A549 (cell line): ENCODE measurements at places on chromosomes 12 and 14.

DNA sequence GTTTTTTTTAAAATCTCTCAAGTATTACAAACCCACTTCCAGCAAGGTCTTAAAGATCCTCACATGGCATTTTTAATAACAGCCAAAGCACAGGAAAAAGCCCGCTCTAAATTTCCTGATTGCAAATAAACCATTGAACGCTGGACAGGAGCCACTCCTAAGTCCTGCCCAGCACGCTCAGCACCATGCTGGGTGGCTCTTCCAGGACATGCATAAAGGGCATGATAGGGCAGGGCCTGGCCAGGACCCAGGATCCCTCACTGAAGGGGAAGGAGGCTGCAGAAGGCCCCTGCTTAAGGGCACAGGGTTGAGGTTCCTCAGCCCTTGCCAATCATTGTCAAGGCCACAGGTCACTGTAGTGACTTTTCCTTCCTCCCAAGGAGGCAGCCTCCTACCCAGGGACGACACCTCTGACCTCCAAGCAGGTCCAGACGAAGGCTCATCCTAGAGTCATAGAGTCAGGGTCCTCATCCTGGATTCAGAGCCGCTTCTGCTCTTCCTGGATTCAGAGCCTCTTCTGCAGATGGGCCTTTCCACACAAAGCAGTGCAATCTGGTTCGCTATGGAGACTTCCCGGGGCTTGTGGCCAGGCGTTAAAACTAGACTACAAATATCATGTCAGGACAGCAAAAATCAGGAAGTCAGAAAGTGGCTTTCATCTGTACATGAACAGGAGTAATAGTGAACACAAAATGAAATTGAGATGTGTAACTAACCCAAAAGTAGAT, 123.8 kb downstream of the GCH1 start:
- no peak for DNase-seq

DNA sequence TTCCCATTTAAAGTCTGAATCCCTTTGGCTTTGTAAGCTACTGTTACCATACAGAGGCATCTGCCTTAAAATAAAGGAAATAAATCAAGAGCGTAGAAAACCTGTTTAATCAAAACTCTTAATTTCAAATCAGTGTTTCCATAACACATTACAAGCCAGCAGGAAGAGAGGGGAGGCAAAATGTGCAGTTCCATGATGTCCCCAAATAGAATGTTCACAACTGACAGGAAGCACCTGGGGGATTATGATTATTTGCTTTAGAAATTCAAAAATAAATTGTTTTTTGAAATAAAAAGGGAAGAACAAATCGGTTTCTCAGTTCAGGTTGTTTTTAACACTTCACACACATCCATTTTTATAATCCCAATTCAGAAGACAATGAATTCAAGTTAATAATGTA, 21.4 kb downstream of the SOCS2 start:
- DNase-seq, result no peak

GRCh38 chr14:34180869-34181268, 230.0 kb upstream of the EGLN3 start:
- no peak for DNase-seq

- DNase-seq, result peak; percentile 70
These were observed 41.6 kb downstream of the RNF34 start for GRCh38 chr12:121441555-121441954.

DNA sequence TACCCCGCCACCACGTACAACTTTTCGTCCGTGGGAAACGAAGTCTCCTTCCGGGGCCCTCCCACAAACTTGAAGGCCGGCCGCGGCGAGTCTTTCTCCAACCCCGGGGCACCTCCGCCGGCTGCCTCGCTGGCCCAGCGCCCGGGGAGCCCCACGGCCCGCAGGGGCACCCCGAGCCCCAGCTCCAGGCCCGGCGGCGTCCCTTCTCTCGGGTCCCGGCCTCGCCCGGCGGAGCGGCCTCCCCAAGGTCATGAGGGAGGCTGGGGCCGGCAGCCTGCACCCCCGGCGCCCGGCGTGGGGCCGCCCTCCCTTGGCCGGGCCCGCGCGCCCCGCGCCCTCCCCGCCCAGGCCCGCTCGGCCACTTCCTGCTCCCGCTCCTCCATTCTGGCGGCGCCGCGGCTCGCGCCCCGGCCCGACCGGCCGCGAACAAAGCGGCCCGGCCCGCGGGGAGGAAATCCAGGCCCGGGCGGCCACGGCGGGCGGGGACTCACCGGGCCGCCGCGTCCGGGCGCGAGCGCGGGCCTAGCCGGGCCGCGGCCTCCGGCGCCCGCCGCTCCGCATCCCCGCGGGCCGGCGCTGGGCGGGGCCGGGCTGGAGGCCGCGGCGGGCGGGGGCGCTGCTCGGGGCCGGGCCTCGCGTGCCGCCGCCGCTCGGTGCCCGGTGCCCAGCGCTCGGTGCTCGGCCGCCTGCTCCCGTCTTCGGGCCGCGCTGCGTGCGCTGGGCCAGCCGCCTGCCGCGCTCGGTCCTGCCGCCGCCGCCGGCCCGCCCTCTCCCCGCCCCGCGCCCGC, at the start of gene AKT1:
Gene AKT1, minus strand, starts transcription at position 756 of the 788 bp plus-strand sequence. CDS start 3,105 bp downstream, outside the sequence.
- no peak for DNase-seq

GRCh38 chr14:104150136-104151025, 12.0 kb downstream of the KIF26A start:
- no peak for DNase-seq

DNA sequence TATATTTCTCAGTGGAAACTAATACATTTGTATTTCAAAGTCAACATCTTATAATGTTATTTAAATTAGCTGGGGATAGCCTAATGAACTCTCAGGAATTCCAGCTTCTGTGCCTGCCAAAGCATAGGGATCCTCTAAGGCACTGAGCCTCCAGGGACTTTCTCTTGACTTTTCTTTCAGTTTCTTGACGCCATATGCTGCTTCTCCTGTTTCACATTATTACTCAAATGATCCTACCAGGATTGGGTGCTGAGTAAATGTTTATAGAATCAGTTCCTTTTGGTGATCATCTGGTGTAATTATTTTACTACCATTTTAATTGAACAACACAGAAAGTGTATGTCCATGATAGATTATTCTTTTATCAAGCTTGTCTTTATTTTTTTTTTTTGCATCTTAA, 7.9 kb downstream of the METTL25 start:
- DNase-seq, result no peak
